ENCODE measurements at places on chromosomes 5 and 9.

DNA sequence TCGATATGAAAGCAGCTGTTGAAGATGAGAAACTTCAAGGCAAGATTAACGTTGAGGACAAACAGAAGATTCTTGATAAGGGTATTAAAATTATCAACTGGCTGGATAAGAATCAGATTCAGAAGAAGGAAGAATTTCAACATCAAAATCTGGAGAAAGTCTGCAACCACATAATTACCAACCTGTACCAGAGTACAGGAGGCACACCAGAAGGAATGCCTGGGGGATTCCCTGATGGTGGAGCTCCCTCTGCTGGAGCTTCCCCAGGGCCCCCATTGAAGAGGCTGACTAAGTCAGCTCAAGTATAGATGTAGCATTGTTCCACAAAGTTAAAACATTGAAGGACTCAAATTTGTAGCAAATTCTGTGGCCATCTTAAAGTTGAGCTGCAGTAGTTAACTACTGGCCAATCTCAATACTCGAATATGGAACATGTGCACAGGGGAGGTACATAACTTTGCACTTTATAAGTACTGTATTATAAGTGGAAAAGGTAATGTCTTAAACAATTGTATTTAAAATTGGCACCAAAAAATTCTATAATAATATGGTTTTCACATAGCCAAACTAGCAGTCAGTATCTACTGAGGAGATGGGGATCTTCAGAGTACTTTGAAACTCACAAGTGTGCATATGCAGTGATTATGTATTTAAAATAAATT lies 237.5 kb downstream of the CHSY3 start:
- peak; percentile 2 for DNase-seq

DNA sequence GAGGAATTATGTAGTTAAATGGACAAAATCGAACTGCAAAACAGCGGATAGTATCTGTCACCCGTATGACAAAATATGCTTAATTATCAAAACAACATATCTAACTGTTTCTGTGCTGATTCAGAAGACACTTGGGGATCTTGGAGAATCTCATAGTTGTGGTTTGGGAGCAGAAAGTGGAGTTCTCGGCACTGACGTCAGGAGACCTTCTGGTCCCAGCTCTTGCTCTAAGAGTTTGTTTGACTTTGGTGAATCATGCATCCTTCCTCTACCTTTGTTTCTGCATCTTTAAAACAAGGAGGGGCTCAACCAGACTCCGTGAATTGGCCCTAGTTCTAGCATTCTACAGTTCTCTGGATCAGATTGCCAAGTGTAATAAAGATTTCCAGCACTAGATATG lies 37.0 kb upstream of the TAF1L start:
- DNase-seq = no peak

- DNase-seq = no peak
Measured at GRCh38 chr9:136623842-136624183, 38.9 kb upstream of the EGFL7 start.

GRCh38 chr9:72046630-72047456 lies 13.6 kb downstream of the C9orf57 start:
- no peak for DNase-seq

GRCh38 chr5:153130296-153130695 lies 360.2 kb upstream of the GRIA1 start:
- DNase-seq = no peak

DNA sequence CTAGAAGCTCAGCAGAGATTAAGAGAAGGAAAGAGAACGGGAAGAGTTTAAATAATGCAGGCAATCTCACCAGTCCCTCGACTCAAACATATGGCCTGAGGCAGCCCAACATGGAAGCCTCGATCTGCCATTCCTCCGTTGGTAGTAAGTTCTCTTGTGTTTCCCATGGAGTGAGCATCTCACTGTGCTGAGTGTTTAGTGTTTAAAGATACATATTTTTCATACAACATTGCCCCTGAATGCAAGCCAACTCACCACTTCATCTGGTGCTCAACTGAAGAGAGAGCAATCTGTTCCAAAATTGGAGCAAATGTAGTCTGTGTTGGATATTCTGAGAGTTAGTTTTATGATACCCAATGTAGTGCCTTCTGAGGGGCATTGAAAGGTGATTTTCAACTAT lies 171.5 kb upstream of the ATP10B start:
- no peak for DNase-seq
